Cardiac muscle cell (in vitro differentiated cells and primary cell): ENCODE measurements at places on chromosomes 6 and 20. TPM values are rescaled to one million over a fixed set of nuclear protein-coding genes. Genes with fewer than 3 reads are reported as not detected.

Gene ARFGEF3
- 1.1 TPM in 2 replicates for total RNA-seq

Gene RIMS1
- total RNA-seq = 0.92 and 0.95 TPM in 2 replicates

DNA sequence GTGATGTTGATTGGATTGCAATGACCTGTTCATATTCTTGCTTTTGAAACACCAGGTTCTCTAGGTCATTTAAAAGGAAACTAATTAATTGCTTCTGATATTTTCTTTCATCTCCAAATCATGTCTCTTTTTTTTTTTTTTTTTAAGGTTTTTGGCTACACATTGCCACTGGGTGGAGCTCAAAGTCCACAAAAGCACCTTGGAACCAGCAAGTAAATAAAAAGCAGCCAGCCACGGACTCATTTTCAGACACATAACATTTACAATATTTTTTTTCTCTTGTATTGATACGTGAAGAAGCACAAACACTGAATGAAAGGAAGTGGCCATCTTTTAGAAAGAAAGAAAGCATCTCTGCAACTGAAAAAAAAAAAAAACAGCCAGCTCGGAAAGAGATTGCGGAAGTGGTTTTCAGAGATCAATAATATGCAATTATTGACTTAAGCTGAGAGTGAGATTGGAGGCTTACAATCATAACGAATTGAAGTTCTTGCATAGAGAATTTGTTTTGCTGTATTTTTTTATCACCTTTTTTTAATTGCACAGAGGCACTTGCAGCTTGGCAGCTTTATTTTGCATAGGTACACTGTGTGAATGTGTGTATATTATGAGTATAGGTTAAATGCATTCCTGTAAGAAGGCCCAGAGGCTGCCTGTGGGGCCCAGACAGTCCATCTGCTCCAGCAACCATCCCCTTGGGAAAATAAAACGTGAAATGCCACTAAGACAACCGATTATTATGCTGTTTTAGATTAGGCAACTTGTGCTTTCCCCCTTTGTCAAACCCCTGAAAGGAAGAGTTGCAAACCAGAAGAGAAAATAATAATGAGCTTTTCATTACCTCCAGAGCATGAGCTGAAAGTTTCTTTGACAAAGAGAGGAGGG, 28.2 kb downstream of the CGA start:
- no peaks in the 10 kb centered on the region for H3K4me1 ChIP-seq
- H3K4me3 ChIP-seq = no peak overlapping the region
- no peaks in the 10 kb centered on the region for H3K27me3 ChIP-seq
- DNase-seq = peak; percentile 81

DNA sequence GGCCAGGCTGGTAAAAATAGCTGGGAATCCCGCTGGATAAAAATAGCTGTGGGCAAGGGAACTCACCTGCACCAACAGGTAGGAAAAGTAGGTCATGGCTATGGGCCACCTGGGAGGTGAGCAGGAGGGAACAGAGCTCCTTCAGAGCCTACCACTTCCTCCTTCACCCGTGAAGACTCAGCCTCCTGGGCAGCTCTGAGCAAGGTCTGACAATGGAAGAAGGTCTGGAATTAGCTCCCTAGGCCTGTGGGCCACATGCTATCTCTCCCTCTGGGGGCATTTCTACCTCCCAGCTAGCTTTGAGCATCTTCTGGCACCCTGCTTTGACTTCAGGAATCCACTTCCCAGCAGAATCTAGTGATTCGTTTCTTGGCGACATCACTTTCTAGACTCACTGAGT, 153.9 kb downstream of the MRPL14 start:
- no peak for DNase-seq
- no peak overlapping the region for H3K27ac ChIP-seq
- H3K4me1 ChIP-seq = no peaks in the 10 kb centered on the region
- no peaks in the 10 kb centered on the region for H3K36me3 ChIP-seq

GRCh38 chr20:31652917-31653396, 15.2 kb downstream of the COX4I2 start:
- H3K36me3 ChIP-seq = no peaks in the 10 kb centered on the region
- H3K4me1 ChIP-seq = no peaks in the 10 kb centered on the region
- no peak for DNase-seq
- H3K27ac ChIP-seq = no peak overlapping the region
- no peak overlapping the region for H3K4me3 ChIP-seq

GRCh38 chr6:126016591-126016990, 30.3 kb downstream of the TRMT11 start:
- no peak overlapping the region for H3K27ac ChIP-seq
- DNase-seq = no peak
- peaks cover 27% of the 10 kb centered on the region for H3K4me1 ChIP-seq
- H3K27me3 ChIP-seq = no peaks in the 10 kb centered on the region
- peaks cover 43% of the 10 kb centered on the region for H3K36me3 ChIP-seq
- no peak overlapping the region for H3K4me3 ChIP-seq

- no peak for DNase-seq
- no peak overlapping the region for H3K27ac ChIP-seq
- no peaks in the 10 kb centered on the region for H3K4me1 ChIP-seq
- H3K27me3 ChIP-seq = no peaks in the 10 kb centered on the region
- H3K4me3 ChIP-seq = no peak overlapping the region
- peaks cover 94% of the 10 kb centered on the region for H3K36me3 ChIP-seq
These were observed 56.9 kb downstream of the FAM229B start for GRCh38 chr6:112144145-112144926.

- H3K4me3 ChIP-seq = no peak overlapping the region
- no peaks in the 10 kb centered on the region for H3K36me3 ChIP-seq
- DNase-seq = no peak
- no peaks in the 10 kb centered on the region for H3K4me1 ChIP-seq
- no peaks in the 10 kb centered on the region for H3K27me3 ChIP-seq
- no peak overlapping the region for H3K27ac ChIP-seq
These were observed 184.0 kb upstream of the FLRT3 start for GRCh38 chr20:14521436-14521835.

DNA sequence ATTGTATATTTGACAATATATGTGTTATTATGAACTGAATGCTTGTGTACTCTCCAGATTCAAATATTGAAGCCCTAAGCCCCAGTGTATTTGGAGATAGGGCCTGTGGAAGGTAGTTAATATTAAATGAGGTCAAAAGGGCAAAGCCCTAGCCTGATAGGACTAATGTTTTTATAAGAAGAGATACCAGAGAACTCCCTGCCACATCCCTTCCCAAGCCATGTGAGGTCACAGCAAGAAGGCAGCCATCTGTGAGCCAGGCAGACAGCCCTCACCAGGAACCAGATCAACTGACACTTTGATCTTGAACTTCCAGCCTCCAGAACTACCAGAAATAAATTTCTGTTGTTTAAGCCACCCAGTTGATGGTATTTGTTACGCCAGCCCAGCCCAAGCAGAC, 36.4 kb upstream of the FBXL4 start:
- DNase-seq = no peak
- H3K27ac ChIP-seq = no peak overlapping the region

DNA sequence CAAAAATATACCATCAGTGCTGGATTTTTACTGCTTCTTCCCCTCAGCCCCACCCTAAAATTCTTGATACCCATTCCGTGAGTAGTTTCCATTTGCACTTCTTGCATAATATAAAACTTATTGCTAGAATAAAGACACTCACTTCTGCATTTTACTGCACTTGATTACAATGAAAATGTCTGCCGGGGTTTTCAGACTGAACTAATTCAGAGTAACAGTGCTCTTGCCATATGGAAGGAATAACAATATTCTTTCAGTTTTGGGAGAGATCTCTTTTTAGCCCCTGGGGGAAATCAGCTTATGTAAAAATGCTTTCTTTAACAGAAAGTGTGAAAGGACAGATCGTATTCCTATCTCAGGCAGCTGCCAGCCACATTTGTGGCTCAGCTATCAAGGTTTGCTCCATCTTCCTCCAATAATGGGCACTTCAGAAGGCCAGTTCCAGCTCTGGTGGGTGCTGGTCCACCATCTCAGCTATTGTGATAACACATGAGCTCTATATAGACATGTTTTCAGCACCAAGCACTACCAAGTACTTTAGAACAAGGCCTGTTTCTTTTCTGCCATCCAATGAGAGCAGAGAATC, 8.9 kb downstream of the SMLR1 start:
- H3K27me3 ChIP-seq = no peaks in the 10 kb centered on the region
- H3K4me1 ChIP-seq = no peaks in the 10 kb centered on the region
- no peak overlapping the region for H3K27ac ChIP-seq
- no peak overlapping the region for H3K4me3 ChIP-seq

GRCh38 chr6:23456396-23456795, 669.6 kb upstream of the NRSN1 start:
- H3K4me3 ChIP-seq = no peak overlapping the region
- H3K27ac ChIP-seq = no peak overlapping the region
- no peaks in the 10 kb centered on the region for H3K27me3 ChIP-seq
- no peaks in the 10 kb centered on the region for H3K36me3 ChIP-seq
- no peaks in the 10 kb centered on the region for H3K4me1 ChIP-seq

DNA sequence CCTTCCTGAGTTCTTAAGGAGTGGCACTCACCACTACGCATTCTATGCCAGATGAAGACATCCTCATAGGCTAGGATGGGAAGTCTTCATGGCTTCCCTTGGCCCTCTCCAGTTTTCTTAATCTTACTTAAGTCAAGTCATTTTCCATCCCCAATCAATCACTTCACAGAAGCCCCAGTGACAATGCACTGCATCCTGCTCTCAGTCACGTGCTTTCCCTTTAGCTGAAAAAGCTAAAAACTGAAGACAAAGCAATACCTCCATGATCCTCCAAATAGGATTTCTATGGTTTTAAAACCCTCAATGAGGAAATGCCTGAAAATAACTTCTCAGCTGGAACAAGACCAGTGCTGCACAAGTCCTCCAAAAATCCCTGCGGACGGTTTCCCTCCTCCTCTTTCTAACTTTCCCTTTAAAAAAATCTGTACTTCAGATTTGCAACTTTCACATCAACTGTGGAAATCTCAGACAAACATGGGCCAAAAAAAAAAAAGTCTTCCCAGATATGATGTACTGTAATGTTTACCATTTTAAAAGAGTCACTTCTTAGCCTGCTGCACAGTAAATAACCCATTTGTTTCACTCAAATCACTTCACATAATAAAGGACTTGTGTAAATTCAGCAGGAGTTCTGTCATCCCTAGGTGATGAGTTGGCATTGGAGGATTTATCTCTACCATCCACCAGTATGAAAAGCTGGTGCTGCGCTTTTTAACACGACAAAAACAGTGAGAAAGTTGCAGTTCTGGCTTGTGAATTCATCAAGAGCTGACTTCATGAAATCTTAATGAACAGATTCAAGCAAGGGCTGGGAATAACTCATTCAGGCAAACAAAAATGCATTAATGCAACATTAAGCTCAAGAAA, 590.0 kb upstream of the NOX3 start:
- no peak overlapping the region for H3K4me3 ChIP-seq
- no peaks in the 10 kb centered on the region for H3K27me3 ChIP-seq
- no peak for DNase-seq
- no peaks in the 10 kb centered on the region for H3K36me3 ChIP-seq

DNA sequence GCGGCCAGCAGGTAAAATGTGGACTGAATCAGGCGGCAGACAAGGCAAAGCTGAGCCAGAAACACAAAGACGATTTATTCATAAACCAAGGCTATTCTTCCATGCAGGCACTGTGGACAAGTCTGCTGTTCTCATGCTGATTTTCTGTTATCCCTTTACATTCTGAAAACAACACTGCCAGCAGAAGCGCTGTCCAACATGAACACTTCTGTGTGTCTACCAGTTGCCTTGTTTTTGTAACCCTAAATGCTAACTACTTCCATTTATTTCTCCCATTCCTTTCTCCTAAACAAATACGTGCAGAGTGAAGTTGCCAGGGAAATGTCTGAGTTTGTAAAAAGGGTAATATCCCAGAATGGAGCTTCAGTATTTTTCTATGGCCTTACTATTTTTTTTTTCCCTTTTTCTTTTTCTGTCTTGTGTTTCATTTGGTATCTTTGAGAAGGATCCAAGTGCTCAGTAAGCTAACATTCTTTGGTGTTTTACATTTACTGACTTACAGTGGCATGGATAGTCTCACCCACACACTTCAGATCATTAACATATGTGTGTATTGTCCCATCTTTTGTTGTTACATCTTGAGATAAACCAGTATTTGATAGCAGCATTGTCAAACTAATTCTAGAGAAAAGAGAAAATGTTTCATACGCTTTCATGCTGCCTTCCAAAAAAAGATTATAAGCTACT, 1308.9 kb upstream of the MAP3K7 start:
- DNase-seq = no peak
- H3K4me3 ChIP-seq = no peak overlapping the region
- H3K36me3 ChIP-seq = no peaks in the 10 kb centered on the region
- no peaks in the 10 kb centered on the region for H3K4me1 ChIP-seq
- no peaks in the 10 kb centered on the region for H3K27me3 ChIP-seq

DNA sequence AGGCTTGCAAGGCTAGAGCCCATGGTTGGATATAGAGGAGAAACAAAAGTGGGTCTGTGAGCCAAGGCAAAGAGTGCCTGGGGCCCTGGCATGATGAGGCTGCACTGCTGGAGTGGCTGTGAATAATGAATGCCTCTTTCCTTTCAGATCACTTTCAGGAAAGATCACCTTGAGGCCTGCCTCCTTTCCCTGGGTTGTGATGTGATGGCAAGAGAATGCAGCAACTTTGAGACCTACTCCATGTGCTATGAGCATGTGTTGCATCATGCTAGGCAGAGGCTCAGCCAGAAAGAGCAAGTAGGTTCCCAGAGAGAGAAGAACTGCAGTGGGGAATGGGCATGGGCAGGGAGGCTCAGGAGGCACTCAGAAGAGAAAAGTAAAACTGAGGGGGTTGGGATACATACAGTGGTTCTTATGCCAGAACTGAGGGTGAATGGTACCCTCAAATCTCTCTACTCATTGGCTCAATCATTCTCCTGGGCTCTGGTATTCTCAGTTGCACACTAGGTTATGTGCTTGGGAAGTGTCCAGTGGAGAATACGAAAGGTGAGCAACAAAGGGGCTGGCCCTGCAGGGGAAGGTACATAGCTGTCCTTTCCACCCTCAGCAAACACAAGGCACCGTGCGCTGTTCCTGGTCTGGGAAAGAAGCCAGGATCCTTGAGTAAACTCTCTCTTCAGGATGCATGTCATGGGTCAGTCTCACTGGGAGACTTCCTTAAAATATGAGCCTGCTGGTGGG, 45.9 kb downstream of the CD164 start:
- no peaks in the 10 kb centered on the region for H3K36me3 ChIP-seq
- H3K4me3 ChIP-seq = no peak overlapping the region
- no peaks in the 10 kb centered on the region for H3K27me3 ChIP-seq
- DNase-seq = peak; percentile 66

- H3K27ac ChIP-seq = no peak overlapping the region
- no peaks in the 10 kb centered on the region for H3K36me3 ChIP-seq
- DNase-seq = no peak
- no peak overlapping the region for H3K4me3 ChIP-seq
- no peaks in the 10 kb centered on the region for H3K4me1 ChIP-seq
These were observed 206.6 kb downstream of the TFAP2B start for GRCh38 chr6:51025082-51025777.

DNA sequence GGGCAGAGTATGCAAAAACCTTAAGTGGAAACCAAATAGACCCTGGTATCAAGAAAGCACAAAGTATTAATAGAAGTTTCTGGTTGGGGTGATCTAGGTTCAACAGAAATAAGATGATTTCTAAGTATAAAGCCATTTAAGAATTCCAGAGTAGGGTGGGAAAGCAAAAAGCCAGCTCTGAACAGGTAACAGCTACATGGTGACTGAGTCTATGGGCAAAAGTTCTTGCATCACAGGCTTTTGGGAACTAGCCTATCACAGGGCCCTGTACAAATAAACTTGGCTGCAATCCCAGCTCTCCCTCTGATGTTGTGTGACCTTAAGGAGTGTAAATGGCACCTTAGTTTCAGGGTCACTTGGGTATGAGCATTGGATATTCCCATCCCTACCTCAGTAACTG, 5.5 kb downstream of the TCF19 start:
- DNase-seq = peak; percentile 18
- no peak overlapping the region for H3K27ac ChIP-seq
- no peaks in the 10 kb centered on the region for H3K4me1 ChIP-seq
- H3K4me3 ChIP-seq = no peak overlapping the region
- no peaks in the 10 kb centered on the region for H3K36me3 ChIP-seq
